Right kidney (tissue), 9 donors: ENCODE measurements at places on chromosomes 4 and X.
A peak's percentile ranks its signal among the peaks of the same experiment; 100 is the strongest.

DNA sequence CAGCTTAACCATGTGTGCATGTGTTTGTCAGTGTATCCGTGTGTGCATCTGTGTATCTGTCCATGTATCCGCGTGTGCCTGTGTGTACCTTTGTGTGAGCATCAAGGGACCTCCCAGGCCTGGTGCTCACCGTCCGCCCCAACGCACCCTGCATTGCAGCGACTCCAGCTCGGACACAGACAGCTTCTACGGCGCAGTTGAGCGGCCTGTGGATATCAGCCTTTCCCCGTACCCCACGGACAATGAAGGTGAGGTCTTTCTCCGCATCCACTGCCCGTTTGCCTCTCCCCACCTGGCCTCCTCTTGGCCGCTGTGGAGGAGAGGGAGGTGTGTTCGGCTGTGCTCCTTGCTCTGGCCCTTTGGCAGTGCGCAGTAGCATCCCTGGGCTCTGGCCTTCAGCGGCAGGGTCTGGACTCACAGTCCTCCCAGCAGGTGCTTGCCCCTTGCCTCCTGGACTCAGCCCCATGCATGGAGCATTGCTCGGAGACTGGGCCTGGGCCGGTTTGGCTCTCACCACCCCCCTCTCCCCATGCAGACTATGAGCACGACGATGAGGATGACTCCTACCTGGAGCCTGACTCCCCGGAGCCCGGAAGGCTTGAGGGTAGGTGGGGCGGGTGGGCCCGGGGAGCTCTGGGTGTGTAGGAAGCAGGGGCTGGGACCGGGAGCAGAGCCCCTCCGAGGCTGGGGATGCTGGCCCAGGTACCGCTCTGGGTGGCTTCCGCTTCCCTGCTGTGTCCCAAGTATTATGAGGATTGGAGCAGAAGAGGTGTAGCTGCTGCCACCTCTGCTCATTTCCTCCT lies 16.4 kb upstream of the ADD1 start:
- no peak for DNase-seq

DNA sequence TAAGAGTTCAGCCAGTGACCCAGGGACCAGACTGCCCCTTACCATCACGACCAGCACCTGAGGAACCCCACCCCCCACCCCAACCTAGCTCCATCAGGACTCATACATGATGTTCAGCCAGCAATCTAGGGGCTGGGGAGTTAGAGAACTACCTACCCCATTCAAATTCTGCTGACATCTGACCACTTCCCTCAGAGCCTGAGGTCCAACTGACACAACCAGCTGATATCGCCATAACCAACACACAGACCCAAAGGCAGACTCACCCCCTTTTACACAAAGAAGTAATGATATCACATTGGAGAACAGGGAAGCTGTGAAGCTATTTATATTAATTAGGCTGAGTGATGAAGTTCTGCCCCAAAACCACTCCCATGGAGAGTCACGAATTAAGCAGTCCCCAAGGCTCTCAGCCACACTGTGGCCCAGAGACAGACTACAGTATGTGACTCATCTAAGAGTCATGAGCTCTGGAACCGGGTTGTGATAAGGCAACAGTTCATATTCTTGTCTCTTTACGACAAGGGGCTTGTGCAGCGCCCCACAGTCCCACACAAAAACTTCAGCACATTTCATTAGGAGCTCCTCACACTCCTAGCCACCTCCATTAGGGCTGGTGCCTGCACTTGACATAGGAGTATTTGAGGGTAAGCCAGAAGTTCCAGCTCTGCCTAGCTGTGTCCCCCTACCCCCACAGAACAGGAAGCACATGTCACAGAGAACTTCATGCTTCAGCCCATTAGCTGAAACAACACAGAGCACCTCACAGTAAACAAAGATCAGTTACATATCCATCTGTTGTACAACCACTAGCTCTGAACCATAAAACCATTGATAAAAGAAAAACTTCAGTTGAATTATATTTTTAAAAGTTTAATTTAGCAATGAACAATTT lies 184.7 kb upstream of the ZCCHC13 start:
- DNase-seq: no peak

DNA sequence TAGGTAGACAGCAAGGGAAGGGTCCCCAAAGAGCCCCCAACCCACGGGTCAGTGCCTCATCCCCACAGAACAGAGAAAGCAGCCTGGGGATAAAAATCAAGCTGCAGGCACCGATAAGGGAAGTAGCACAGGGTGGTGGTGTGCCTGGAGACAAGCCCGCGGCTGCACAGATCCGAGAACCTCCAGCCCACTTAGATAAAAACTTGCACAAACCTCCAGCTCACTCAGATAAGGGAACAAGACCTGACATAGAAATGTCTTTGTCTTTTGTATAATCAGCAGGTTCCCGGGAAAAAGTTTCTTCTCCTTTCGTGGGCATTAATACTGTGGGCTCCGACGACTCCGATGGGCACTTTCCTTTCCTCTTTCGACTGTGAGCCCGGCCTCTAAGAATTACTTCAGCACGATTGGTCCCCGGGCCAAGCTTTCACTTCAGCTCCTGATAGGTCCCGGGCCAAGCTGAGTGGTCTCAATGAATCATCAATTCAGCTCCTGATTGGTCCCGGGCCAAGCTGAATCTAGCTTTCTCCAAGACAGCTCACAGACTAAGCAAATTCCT lies 32.4 kb downstream of the PRDX4 start:
- no peak for DNase-seq

DNA sequence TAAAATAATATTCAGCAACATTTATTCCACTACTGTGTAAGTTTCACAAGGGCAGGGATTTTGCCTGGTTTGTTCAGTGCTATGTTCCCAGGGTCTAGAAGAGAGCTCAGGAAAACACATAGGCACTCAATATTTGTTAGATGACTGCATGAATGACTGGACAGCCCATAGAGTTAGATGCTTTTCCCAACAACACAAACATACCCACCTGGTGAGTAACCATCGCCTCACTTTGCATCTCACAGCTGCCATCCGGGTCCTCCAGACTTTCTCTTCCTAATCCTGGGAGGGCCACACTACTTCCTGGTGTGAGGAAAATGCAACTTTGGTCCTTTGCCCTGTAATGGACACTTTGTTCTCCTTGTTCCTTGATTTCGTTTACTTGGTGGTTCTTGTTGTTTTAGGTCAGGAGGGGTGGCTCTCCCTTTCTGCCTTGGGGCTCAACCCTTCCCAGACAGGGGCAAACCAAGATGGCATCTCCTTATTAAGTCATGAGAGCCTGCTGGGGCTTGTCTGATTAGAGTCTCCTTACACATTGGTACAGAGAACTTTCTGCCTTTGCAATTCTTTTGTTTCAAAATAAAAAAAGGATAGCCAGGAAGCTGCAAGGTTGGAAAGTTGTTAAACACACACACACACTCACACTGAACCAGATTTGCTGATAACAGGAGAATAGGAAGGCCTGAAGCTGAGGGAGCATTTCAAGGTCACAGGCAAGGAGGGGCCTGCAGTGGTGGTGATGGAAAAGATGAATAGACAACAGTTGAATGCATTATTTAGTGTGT lies 190.6 kb downstream of the MID1IP1 start:
- DNase-seq: no peak

DNA sequence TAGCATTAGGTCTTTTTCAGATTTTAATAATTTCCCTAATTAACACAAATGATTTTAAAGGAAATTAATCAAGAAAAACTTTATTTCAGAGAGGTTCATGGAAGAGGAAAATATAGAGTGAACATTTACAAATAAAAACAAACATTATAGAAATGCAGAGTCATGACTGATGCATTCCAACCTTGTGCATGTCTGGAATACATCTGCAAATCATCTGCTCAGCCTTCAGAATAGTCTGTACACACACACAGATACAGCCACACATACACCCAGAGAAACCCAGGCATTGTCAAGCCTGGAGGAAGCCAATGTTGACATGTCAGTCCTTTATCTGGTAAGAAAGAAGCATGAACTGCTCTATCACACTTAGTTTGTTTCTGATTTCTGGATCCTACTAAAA lies 61.3 kb upstream of the NFKB1 start:
- DNase-seq: no peak

DNA sequence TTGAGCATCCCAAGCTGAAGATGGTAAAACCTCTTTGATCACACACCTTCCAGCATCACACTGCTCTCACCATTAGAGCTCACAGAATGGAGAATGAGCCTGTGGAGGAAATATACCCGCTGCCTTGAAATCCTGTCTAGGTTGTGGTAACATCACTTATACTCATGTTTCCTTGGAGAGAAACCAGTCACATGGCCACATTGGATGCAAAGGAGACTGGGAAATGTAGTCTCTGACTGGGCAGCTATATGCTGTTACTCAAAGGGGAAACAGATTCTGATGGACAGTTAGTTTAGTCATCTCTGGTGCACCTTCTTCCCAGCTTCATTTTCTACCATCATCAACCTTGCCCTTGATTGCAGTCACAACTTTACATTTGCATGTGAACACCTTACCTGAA lies 286.3 kb downstream of the ANKRD50 start:
- DNase-seq: no peak

GRCh38 chrX:22117633-22118032 lies 85.5 kb downstream of the PHEX start:
- DNase-seq: no peak

DNA sequence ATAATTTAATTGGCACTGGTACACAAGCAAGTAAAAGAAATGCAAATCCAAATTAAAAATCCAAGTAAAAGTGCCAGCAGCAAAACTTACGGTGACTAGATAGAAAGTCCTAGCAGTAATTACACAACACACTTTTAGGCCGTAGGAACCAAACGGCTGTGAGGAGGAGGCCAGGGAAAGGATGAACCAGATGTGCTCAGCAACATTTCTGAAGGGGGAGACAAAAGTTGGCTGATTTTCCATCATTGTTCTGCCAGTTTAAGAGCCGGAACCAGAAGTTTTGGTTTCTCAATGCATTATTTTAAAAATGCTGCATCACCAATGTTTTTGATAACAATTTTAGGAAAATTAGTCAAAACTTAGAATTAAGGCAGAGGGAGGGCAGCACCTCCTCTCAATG lies 68.7 kb upstream of the ENPP6 start:
- DNase-seq: no peak

- DNase-seq: no peak
These were observed 979.4 kb upstream of the PCDH10 start for GRCh38 chr4:132169660-132170059.

DNA sequence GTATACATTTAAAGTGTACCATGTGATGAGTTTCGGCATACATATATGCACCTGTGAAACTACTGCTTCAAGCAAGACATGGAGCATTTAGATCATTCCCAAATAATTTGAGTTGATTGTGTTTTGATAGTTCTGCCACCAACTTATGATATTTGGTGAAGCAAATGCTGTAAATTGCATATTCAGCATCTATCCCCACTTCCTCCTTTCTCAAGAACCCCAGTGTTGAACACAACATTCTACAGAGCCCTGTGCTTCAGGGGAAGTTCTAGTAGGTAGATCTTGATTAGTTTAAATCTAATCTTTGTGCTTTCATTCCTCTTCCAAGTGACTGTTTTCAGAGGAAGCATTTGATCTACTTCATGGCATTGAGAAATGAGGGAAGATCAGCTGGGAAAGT lies 5.4 kb upstream of the SHROOM3 start:
- DNase-seq: no peak

- DNase-seq: no peak
These were observed 68.2 kb downstream of the ARHGAP6 start for GRCh38 chrX:11597479-11597878.

DNA sequence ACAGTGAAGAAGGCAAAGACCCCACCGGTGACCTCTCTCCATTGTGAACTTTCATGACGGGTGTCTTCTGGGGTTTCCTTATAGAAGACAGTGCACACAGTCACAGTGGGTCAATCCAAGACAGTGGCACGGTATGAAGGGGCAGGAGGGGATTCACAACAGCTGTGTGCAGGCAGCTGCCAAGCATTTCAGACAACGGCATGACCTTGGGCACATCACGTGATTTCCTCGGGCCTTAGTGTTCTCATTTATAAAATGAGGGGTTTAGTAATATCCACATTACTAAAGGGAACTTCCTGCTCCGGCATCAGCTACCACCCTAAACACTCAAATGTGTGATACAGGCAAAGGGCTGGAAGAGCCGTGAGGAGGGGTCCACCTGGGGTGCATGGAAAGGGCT lies 42.9 kb downstream of the RBM47 start:
- no peak for DNase-seq

DNA sequence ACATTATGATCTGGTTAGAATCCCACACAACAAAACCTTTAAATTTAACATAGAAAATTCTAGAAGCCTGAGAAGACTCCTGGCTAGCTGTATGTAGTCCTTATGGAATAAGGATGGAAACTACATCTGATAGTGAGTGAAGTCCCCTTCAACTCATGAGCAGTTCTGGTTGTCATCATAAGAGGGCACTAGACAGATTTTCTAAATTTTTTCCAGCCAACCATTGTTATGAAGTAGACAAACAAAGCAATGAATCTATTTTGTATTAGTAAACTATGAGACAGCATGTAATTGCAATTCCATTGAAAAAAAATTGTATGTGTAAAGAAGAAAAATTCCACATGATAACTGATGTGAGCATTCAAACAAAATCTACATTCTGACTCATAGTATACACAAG lies 35.2 kb downstream of the PWWP3B start:
- no peak for DNase-seq

- peak; percentile 16 for DNase-seq
These were observed 47.2 kb upstream of the TFDP3 start for GRCh38 chrX:133265331-133265730.

DNA sequence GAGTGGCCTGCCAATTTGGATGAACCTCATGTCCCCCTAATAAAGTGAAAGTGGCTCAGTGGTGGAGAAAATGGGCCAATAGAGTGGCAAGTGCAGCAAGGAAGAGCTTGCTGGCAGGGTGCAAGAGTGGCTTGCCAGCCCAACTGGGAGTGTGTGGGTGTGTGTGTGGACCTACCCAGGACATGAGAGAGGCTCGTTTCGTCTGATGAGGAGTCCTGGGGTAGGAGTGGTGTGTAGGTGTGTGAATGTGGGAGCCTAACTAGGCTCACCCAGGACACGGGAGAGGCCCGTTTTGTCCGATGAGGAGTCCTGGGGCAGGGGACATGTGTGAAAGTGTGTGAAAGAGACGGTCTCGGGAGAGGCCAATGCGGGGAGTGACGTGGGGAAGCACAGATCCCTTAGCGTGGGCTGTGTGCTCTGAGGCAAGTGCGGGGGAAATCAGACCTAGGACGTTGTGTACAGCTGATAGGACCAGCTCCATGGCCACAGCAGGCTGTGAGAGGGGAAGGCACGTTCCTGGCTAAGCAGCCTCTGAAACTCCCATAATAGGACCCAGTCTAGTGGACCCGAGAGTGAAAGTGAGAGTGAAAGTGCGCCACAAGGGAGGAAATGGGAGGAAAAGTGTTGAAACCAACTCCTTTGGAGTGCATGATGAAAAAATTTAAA lies 5.3 kb downstream of the GAGE10 start:
- DNase-seq: no peak

DNA sequence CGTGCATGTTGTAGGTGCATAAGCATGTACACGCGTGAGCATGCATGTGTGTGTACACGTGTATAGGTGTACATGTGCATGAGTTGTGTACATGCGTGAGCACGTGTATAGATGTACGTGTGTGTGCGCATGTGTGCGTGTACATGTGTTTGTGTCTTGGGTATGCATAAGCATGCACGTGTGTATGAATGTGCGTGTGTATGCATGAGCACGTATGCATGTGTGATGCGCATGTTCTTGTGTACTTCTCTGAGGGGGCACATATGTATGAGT lies 9.0 kb downstream of the NAT8L start:
- no peak for DNase-seq

- DNase-seq: no peak
These were observed 15.0 kb downstream of the RBMX start for GRCh38 chrX:136865270-136866158.
